ENCODE measurements at places on chromosomes 5 and 9. TPM values are rescaled to one million over a fixed set of nuclear protein-coding genes. Genes with fewer than 3 reads are reported as not detected.

Gene PTGR1
- total RNA-seq: 64.6 TPM

DNA sequence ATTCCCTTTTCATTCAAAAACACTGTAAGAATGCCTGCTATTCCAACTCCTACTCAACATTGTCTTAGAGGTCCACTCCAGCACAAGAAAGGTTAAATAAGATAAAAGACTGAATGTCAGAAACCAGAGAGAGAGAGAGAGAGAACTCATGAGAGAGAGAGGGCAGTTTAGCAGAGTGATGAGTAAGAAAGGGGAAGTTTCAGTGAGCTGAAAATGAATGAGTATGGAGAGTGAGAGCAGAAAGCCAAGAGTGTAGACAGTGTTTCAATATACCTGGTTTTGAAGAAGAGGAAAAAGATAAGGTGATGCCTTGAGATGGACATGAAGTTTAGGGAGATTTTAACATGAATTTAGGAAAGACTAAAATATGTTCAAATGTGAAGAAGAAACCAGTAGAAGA is 528.0 kb upstream of the SEMA6A start:
- no peak overlapping the region for H3K4me3 ChIP-seq
- no peak for DNase-seq
- H3K27ac ChIP-seq: no peak overlapping the region
- H3K36me3 ChIP-seq: no peaks in the 10 kb centered on the region
- no peaks in the 10 kb centered on the region for H3K27me3 ChIP-seq

DNA sequence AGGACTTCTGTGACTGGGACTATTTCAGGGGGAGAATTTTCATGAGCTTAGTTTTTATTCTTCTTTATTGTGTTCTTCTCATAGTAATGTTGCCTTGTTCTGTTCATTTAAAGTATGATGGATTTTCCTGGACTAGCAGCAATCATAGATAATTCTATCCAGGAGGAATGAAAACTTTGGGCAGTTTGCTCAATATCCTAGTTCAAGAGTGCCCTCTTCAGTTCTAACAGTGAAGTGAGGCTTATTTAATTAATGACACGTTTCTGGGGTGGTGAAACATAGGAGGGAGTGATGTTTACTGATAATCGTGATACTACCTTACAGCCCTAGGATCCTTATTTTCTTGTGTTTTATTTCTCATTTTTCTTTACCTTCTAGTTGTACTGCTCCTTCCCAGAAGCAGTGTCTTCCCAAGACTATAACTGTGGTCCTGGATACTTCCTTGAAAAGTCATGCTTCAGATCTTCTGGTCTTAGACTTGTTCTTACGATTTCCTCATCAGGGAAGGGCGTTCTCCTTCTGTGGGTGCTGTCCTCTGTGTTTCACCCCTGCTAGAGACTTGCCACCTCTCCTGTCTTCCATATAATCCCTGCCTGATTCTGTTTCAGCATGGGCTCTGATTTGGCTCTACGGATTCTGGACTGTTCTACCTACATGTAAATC is 57.4 kb downstream of the CFAP95 start:
- H3K27me3 ChIP-seq: no peaks in the 10 kb centered on the region
- no peak overlapping the region for H3K4me3 ChIP-seq
- peaks cover 19% of the 10 kb centered on the region for H3K4me1 ChIP-seq
- no peak overlapping the region for H3K27ac ChIP-seq
- DNase-seq: peak; percentile 24
- no peaks in the 10 kb centered on the region for H3K36me3 ChIP-seq

DNA sequence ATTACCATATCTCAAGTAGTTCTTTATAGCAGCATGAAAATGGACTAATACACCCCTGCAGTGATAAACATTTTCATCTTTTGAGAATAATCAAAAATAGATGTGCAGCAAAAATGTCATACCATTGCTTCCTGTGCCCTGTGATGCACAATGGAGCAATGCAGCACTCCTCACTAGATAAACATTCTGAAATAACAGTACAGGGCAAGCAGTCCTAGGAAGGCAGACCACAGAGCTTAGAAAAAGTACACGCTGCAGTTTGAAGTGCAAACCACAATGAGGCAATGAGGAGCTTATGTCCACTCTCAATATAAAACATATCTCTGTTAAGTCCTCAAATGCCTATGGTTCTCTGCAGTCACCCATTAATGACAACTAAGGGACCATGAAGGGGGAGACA is 367.6 kb downstream of the PDE4D start:
- H3K27ac ChIP-seq: no peak overlapping the region
- no peaks in the 10 kb centered on the region for H3K27me3 ChIP-seq
- no peaks in the 10 kb centered on the region for H3K36me3 ChIP-seq
- no peak overlapping the region for H3K4me3 ChIP-seq

- H3K4me3 ChIP-seq: no peak overlapping the region
- H3K36me3 ChIP-seq: no peaks in the 10 kb centered on the region
- H3K27ac ChIP-seq: no peak overlapping the region
- H3K27me3 ChIP-seq: no peaks in the 10 kb centered on the region
Observed at GRCh38 chr5:52024359-52024758, 641.1 kb downstream of the ISL1 start.

- no peak overlapping the region for H3K27ac ChIP-seq
- no peaks in the 10 kb centered on the region for H3K27me3 ChIP-seq
- DNase-seq: peak; percentile 29
- H3K36me3 ChIP-seq: no peaks in the 10 kb centered on the region
- H3K4me3 ChIP-seq: no peak overlapping the region
Observed at GRCh38 chr5:110105692-110106091, 416.0 kb downstream of the MAN2A1 start.
